T47D (cell line): ENCODE measurements at places on chromosomes 7 and 10.

DNA sequence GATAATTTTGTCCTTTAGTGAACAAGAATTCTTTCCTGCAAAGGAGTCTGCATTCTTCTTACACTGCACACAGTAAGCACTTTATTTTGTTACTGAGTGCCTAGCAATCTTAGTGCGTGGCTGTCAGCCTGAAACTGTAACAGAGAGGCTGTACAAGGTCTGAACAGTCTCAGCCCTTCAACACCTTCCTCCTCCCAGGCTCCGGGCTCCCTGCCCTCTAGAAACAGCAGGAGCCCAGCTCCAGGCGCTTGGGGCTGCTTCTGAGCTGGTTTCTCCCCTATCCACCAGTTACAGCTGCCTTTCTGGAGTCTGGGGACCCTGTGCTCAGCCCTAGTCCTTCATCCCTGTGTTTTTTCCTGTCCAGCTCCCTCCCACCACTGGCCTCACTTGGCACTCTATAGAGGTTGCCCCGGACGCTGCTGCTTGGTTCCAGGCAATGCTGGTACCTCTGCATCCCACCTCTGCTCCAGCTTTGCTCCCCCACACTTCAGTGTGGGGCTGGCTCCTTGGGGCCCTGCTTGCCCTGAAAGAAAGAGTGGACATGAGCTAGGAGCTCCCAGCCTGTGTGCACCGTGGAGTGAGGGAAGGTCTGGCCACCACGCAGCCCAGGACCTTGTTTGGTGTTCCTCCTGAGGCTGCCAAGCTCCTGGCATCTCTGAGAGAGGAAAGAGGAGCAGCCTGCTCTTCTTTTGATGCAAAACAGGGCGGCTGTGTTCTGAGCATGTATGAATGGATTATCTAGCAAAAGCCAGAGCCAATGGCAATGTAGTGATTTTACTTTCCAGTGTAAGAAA lies 251.2 kb upstream of the GRB10 start:
- DNase-seq: no peak

DNA sequence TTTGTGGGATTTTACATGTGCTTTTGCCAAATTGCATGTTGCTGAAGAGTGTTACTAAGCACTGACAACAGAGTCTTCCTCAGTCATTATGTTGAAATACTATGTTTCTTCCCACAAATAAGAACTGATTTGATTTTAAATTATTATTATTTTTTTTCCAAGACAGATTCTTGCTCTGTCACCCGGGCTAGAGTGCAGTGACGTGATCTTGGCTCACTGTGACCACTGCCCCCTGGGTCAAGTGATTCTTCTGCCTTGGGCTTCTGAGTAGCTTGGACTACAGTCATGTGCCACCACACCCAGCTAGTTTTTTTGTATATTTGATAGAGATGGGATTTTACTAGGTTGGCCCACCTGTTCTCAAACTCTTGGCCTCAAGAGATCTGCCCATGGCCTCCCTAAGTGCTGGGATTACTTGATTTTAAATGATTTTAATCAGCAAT lies 42.3 kb downstream of the MINPP1 start:
- DNase-seq: no peak

DNA sequence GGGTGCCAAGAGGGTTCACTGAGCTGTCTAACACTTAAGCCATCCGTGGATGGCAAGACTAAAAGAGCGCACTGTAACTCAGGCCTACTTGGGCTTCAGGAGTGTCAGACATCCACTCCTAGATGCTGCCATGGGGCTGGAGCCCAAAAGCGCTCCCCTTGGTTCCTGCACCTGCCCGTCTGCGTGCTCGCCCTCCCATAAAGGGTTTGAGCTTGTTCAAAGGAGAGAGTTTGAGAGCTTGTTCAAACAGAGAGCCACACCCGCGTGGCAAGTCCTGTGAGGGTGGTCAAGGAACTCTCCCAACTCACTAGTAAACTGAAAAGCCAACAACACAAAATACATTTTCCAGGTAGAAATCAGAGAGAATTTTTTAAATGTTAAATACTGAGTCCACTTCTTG lies 256.7 kb downstream of the SEMA3A start:
- DNase-seq: no peak

- DNase-seq: no peak
Observed at GRCh38 chr7:39210362-39210761, 232.7 kb downstream of the POU6F2 start.

- no peak for DNase-seq
Observed at GRCh38 chr10:62036186-62037081, 134.9 kb downstream of the ARID5B start.

- no peak for DNase-seq
Observed at GRCh38 chr10:78948621-78949030, 120.1 kb upstream of the ZMIZ1 start.

DNA sequence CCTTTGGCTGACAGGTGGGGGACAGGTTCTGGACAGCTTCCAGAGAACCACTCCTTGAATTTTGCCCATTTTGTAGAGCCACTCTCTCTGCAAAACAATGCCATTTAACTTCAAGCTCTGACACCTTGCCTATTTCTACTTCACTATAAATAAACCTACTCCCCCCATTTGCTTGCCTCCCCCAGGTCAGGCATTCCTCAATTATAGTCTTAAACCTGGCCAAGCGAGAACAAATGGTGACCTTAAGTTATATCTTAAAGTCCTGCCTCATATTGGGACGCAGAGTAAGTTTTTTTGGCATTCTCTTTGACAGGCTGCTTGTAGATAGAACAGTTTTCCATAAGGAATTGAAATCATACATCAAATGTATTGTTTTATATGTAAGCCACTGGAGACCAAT lies 706.9 kb downstream of the LRMDA start:
- no peak for DNase-seq

- no peak for DNase-seq
Observed at GRCh38 chr10:72800000-72800740, 93.4 kb upstream of the OIT3 start.

DNA sequence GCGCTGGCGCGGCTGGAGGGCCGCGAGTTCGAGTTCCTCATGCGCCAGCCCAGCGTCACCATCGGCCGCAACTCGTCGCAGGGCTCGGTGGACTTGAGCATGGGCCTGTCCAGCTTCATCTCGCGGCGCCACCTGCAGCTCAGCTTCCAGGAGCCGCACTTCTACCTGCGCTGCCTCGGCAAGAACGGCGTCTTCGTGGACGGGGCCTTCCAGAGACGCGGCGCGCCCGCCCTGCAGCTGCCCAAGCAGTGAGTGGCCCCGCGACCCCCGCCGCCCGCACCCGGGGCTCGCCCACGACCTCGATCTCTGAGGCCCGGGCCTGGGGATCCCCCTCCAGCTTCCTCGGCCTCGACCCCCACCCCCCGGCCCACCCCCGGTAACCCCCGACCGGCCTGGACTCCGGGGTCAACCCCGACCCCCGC lies 537 bp downstream of the FOXK1 start:
- peak; percentile 67 for DNase-seq

- DNase-seq: no peak
Observed at GRCh38 chr7:158492367-158492764, 95.3 kb downstream of the PTPRN2 start.

DNA sequence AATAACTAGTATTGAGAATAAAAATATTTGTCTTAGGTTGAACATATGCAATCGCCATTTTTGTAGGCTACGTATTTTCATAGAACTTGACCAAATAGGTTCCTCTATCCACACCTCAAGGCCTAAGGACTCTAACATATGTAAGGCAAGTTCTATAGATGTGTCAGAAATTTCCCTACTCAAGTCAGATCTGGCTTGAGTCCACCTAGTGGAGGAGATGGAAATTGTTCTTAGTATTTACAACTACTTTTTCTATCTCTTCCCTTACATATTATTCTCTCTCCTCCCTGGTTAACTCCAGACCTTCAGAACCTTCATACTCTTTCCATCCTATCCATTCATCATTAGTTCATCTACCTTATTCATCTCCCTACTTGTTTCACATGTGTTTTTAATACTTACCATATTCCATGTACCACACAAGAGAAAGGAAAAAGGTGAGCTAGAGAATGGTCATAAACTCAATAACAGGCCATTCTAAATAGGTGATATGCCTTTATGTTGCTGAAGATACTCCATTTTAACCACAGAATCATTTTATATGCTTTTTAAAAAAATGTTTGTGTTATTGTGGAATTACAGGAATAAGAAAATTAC lies 174.5 kb upstream of the HDAC9 start:
- DNase-seq: peak; percentile 75

DNA sequence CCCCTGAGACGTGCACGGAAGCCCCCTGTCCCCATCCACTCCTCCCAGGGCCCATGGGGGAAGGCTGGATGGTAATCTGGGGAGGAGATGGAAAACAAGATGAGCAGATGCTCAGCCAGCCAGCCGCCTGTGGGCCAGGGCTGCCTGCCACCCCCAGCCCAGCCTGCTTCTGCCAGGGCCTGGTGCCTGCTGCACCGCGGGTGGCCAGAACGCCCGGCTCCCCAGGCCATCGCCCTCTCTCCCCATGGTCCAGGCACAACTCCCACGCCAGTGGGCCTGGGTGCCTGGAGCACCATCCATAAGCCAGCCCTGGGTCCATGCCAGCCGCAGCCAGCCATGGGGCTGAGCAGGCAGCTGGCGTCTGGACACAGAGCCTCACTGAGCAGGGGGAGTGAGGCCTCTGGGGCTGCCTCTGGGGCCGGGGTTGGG lies 57.2 kb upstream of the ELN start:
- no peak for DNase-seq

DNA sequence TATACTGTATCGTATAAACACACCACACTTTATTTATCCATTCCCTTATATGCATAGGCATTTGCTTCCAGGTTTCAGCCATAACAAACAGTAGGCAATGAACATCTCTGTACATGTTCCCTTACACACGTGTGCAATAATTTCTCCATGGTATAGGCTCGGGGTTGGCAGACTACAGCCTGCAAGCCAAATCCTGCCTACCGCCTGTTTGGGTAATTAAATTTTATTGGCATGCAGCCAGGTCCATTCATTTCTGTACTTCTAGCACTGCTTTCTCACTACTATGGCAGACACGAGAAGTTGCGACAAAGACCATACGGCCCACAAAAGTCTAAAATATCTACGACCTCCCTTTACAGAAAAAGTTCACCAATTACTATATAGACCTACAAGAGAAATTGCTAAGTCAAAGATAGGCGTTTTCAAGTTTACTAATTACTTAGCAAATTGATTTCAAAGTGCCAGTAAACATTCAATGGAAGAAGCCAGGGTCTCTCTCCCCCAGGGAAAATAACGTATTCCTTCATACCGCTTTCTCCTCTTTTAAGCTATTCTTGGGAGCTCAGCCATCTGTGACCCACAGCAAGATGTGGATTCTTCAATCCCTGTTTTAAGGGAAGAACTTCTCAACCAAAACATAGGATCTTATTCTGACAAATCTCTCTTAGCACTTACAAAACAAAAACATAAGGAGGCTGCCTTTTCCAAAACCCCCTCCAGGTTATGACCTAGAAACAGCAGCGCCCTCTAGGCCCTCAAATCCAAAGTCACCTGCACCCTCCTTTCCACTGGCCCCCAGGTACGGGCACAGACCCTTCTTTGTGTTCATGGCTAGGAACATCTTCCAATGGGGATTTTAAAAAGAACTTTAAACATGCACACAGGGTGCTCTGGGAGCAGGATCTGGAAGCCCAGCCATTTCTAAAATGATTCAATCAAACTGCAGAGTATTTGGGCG lies 100.5 kb downstream of the FGFR2 start:
- DNase-seq: no peak

- DNase-seq: no peak
Observed at GRCh38 chr10:122290334-122290733, 19.2 kb downstream of the BTBD16 start.

GRCh38 chr10:69224862-69225657 lies 4.9 kb downstream of the HKDC1 start:
- DNase-seq: no peak

DNA sequence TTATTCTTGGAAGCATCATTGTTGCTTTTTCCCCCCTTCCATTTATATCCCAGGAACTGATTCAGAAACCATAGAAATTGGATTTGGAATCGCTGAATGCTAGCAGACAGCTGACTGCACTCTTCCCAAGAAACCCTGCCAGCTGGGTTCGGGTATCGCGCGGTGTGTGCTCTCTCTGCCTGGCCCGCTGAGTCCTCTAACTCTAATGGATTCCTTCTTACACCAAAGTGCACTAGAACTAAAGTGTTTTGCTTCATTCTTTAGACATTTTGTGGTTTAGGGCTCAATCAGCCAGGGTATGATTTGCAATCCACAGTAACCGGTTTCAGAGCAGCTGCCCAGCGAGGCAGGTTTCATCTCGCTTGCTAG lies 92.2 kb downstream of the EGFR start:
- DNase-seq: no peak

- DNase-seq: no peak
Observed at GRCh38 chr7:36625247-36625646, 99.0 kb downstream of the AOAH start.

DNA sequence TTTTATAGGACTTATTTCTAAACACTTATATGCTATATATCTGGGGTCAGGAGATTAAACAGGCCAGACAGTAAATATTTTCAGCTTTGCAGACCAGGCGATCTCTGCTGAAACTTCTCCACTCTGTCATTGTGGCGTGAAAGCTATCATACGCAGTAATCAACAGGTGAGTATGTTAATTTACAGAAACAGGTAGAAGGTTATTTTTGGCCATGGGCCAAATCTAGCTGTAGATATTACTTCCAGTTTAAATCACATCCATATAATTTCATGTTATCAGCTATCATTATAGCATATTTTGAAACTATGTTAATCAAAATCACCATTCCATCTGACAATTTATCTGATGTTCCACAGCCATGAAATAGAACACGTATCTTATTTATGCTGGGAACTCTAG lies 67.8 kb downstream of the GPR37 start:
- no peak for DNase-seq

- no peak for DNase-seq
Observed at GRCh38 chr10:103731609-103732270, 123.6 kb downstream of the SH3PXD2A start.

DNA sequence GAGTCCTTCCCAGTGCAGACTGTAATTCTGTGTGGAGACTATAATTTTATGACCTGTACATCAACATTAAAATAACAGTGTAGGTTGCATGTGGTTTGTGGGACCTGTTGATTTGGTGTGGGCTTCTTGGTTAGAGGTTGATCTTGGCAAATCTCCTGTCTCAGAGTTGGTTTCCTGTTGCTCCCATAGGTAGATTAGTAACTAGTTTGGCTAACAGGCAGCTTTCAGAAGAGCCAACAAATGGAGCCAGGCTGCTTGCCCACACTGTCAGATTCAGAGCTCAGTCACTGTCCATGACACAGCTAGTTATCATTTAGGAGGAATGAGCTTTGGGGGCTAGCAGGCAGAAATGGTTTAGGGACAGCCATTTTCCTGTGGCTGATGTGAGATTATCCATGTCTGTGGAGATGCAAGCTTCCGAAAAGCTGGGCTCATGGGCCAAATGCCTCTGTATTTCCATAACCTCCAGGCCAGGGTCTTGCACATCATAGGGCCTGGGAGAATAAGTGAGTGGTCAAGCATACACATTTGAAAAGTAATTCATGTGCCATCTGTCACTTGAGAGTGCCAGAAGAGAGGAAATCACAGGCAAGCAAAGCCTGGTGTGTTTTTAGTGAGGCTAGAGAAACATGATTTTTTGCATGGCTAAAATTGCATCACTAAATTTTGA lies 33.4 kb downstream of the CCM2 start:
- no peak for DNase-seq

DNA sequence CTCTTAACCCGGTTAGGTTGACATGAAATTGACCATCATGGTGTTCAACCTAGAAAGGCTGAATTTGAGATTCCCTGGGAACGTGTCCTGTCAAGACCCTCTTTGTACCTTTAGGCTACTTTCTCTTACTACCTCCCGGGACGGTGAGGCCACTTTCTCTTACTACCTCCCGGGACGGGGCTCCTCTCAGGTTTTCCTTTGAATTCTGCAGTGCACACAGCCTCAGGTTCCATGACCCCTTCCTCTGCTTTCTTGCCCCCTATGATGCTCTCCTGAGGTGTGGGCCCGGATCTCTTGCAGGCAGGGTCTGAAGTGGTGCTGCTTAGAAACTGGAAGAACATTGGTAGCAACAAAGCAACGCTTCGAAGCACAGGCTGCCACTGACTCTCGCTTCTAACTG lies 155.3 kb downstream of the CAMK1D start:
- no peak for DNase-seq
